ENCODE measurements at places on chromosomes 3 and 15. TPM values are rescaled to one million over a fixed set of nuclear protein-coding genes. Genes with fewer than 3 reads are reported as not detected.

The SAMD7 gene
- not detected for total RNA-seq

The SUCLG2 gene
- total RNA-seq = 61.0 TPM

The UROC1 gene
- not detected for total RNA-seq

The EFCAB12 gene
- not detected for total RNA-seq

The FBN1 gene
- 954 TPM for total RNA-seq

The SHC4 gene
- total RNA-seq = 0.39 TPM

The VGLL3 gene
- total RNA-seq = 52.6 TPM

The RETNLB gene
- not detected for total RNA-seq

The NEK4 gene
- total RNA-seq = 35.4 TPM

The NPAP1 gene
- total RNA-seq = not detected

The SLC9A9 gene
- 6.8 TPM for total RNA-seq

The XCR1 gene
- not detected for total RNA-seq

The ECE2 gene
- not detected for total RNA-seq

The COPG1 gene
- total RNA-seq = 336 TPM

The CTXN2 gene
- total RNA-seq = not detected

The CLRN1 gene
- total RNA-seq = not detected

The ATP2B2 gene
- total RNA-seq = not detected

The ADCY5 gene
- under 0.01 TPM for total RNA-seq

Measured in subcutaneous preadipocyte (primary cell).